Left kidney (tissue), 8 donors: ENCODE measurements at places on chromosomes 11 and 22. TPM values are rescaled to one million over a fixed set of nuclear protein-coding genes. Genes with fewer than 3 reads are reported as not detected.

- no peak for DNase-seq
These were observed 86.6 kb upstream of the LINC01488 start for GRCh38 chr11:69394869-69395246.

- no peak for DNase-seq
These were observed 62.6 kb upstream of the PHF21A start for GRCh38 chr11:46183819-46184218.

GRCh38 chr11:12128301-12128751 is 17.9 kb downstream of the MICAL2 start:
- no peak for DNase-seq

Gene TRIM48
- not detected for polyA plus RNA-seq

Gene POU2AF3
- polyA plus RNA-seq, result 8.0 TPM

DNA sequence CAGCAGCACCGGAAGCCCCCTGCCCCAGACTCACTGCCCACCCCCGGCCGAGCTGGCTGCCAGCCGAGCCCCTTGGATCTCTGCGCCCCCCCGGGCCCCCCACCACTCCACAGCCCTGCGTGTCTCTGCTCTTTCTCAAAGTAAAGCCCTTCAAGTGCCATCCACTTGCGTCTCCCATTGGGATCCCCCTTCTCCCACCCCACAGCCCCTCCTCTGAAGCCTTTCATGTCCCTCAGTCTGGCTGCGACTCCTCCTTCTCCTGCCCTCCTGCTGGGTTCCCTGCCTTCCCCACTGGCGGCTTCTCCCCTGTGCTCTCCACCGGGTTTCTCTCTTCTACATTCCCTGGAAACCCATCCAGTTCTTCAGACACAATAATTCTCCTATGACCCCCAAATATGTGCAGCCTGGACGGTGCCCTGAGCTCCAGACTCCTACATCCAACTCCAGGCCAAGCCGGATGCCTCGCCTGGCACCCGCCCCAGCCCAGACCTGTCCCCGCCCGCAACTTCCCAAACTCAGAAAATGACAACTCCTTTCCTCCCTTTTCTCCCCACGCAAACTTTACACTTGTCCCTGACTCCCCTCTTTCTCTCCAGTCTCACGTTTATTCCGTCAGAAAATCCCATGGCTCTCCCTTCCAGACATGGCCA is 108.9 kb downstream of the WNT7B start:
- DNase-seq, result no peak

Gene LYVE1
- polyA plus RNA-seq, result 57.2 TPM

DNA sequence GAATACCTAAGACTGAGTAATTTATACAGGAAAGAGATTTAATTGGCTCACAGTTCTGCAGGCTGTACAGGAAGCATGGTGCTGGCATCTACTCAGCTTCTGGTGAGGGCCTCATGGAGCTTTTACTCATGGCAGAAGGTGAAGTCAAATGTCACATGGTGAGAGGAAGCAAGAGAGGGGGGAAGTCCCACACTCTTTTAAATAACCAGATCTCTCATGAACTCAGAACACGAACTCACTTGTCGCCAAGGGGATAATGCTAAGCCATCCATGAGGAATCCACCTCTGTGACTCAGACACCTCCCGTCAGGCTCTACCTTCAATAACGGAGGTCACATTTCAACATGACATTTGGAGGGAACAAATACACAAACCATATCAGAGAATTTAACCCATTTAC is 42.2 kb downstream of the BIRC2 start:
- no peak for DNase-seq
